ENCODE measurements at places on chromosomes 12 and 14.
A peak's percentile ranks its signal among the peaks of the same experiment; 100 is the strongest.

DNA sequence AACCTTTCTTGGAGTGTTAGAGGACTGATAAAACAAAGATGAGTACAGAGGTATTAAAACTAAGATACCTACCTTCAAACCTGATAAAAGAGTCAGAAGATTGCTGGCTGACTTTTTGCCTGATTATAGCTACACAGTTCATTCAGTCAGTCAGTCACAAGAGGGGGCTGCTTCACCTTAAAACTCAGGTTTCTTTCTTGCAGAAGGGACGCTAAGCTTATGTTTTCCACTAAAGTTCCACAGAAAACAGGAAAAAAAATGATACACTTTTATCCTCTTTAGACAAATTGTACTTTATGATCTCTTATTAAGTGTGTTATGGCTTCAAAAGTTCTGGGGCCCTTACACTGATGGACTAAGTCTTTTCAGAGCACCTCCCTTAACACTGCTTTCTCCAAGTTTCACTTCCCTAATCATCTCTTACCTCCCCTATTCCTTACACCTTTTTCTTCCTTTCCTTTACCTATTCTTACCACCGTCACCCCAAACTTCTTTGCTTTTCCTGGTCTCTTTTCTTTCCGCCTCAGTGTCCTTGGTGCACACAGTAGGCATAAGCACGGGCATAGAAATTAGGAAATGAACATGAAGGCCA is 448.7 kb upstream of the OR4E1 start:
- DNase-seq, result no peak

- DNase-seq, result no peak
Observed at GRCh38 chr12:94042321-94042720, 106.1 kb upstream of the PLXNC1 start.

GRCh38 chr14:96584199-96584906 is 82.2 kb downstream of the PAPOLA start:
- DNase-seq, result peak; percentile 32

GRCh38 chr12:112713471-112713870 is 78.1 kb upstream of the RPH3A start:
- no peak for DNase-seq

DNA sequence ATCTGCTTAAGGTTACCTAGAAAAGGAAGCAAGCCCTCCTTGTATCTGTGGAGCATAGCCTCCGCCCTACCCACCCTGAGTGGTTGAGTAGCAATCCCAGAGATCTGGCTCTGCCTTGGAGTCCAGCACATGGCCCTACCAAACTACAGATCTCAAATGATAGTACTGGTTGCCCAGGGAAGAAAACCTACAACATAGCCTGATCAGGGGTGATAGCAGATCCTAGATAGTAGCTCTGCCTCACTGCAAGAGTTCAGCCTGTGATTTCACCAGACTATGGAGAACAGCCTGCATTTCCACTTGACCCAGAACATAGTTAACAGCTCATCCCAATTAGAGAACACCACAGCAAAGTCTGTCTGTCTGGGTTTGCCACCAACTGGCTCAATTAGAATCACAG is 279.5 kb downstream of the ETNK1 start:
- DNase-seq, result peak; percentile 15

DNA sequence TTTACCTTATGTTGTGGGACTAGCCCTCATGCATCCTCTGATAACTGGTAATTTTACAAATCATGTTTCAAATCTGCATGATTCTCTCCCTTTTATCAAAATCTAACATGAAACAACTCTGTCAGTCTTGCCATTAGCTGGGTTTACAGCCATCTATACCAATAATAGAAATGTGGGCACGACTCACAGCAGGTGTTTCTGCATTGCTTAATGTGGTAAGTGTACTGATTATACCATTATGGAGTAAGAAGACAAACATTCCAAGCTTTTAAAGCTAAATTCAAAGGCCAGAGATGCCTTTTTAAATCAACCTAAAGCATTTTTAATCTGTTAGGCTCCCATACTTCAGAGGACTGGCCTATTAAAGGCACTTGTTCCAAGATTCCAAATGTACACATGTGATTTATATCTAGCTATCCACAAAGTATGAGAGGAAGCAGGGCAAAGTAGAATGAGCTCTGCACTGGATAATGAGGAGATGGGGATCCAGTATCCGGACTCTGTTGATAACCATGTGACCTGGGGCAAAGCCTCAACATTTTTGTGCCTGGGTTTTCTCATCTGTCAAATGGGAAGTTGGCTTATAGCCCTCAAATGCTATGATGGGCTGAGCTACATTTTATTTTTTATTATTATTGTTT is 52.3 kb upstream of the FUT8 start:
- no peak for DNase-seq

DNA sequence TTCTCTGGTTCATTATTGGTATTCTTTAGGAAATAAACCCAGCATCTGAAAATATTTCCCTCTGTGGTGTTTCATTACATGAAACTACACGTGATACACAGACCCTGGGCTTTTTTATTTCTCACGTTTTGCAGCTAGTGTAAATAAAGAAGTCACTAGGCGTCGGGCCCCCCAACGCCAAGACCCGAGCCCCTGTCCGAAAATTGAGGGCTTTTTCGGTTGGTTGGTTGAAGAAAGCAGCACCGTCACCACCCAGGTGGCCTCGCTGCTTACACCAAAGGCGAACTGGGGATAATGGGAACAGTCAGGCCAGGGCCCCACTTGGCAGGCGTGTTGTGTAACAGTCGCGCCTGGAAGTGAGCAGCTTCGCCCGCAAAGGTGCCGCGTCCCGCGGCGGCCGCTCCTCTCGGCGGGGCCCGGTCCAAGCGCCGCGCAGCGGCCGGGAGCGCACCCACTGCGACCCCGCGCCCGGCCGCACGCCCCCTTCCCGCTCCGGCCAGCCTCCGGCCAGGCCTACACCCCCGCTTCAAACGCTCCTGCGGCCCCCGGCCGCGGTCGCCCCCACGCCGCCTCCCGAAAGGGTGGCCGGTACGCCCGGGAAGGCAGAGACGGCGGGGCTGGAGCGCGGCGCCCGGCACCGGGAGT is 1.2 kb downstream of the DUSP16 start:
- no peak for DNase-seq

DNA sequence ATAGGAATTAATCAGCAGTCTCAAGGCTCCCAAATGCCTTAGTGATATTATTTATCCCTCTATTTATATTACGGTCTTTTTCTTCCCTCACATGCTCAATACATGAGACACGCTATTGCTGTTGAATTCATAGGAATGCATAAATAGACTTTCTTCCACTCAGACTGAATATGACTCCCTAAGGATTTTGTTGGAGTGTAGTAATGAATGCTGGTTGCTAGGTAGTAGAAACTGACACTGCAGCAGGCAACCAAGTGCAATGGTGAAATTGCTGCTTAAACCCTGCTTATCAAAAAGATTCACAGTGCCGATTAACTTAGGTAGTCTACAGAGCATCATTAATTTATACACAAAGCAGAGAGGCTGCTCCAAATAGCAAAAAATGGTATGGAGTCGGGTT is 168.2 kb downstream of the KCNC2 start:
- no peak for DNase-seq

- DNase-seq, result no peak
Observed at GRCh38 chr14:44403193-44403592, 103.9 kb downstream of the FSCB start.

DNA sequence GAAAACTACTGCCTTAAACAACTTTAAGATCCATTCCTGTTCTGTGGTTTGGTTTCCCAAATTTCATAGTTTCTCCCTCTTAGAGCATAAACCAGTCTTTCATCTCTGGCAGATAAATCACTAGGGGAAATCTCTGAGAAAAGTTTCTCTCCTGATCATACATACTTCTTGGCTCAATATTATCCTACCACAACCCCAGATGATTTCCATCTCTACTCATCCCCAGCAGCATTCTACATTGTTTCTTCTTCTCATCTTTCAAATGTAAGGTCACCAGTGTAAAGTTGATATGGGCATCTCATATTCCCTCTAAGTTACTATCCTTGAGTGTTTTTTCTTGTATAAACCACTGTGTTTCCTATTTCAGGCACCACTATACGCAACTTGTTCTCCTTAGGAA is 45.9 kb upstream of the PLEKHG7 start:
- DNase-seq, result no peak

GRCh38 chr14:104280902-104281767 is 142.7 kb downstream of the KIF26A start:
- no peak for DNase-seq

- no peak for DNase-seq
Observed at GRCh38 chr14:106840258-106840657, 1313.9 kb downstream of the TMEM121 start.

DNA sequence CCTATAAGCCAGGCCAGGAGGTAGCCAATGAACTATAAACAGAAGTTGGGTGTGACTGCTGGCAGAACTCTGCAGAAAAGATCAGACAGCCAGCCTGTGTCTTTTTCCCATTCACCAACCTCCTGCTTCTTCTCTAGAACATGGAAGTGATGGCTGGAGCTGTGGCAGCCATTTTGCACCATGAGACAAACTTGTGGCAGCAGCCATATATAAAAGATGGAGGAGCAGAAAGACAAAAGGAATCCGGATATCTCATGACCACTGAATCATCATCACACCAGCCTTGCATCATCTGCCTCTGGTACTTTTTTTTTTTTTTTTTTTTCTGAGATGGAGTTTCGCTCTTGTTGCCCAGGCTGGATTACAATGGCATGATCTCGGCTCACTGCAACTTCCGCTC is 8.7 kb downstream of the BEGAIN start:
- no peak for DNase-seq

Measured in CMK (cell line).